ENCODE measurements at places on chromosomes 12 and 14. TPM values are rescaled to one million over a fixed set of nuclear protein-coding genes. Genes with fewer than 3 reads are reported as not detected.

DNA sequence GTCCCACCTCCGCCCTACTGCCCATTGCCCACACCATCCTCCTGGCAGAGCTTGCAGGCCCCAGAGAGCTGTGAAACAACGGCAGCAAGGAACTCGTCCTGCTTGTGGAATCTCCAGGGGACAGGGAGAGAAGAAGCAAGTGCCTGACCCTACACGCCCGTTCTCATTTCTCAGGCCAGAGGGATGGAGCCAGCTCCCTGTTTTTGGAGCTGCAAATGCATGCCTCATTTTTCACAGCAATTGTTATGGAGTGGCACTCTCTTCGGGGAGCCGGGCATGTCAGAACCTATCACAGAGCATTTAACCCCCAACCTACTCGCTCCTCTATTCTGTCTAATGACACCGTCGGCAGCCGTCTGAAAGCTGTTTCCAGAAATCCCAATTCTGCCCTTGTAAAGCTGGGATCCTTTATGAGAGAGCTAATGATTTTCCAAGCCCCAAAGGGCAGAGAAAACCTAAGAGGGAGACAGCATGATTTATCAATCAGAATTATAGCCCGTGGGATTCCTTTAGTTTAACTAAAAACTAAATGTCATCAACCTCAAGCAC lies 222.3 kb upstream of the NOS1 start:
- no peak for DNase-seq

DNA sequence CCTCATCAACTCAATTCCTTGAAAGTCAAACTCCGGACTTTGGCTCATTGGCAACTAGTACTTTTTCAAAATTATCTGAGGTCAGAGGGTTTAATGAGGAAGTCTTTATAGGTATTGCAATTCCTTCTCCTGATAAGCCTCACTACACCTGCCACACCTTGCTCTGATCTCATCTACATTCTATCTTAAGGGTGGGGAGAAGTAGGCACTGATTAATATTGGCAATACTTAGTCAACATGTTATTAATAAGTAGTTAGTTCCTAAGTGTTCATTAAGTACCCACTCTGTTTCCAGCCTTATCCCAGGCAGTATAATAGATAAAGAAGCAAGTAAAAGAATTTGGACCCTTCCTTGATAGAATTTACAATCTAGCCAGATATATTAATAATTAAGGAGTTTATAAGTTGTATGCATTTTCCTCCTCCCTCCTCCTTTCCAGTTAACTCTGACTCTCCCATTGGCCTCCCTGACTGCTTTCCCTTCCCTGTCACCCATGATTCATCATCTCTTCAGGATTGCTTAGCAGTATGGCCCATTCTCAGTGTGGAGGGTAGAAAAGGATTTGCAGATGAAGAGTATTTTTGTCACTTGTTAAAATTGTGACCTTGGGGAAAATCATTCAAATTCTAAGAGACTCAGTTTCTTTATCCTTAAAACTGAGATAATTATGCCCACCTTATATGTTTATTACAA lies 231.0 kb upstream of the ATP2B1 start:
- DNase-seq = no peak

DNA sequence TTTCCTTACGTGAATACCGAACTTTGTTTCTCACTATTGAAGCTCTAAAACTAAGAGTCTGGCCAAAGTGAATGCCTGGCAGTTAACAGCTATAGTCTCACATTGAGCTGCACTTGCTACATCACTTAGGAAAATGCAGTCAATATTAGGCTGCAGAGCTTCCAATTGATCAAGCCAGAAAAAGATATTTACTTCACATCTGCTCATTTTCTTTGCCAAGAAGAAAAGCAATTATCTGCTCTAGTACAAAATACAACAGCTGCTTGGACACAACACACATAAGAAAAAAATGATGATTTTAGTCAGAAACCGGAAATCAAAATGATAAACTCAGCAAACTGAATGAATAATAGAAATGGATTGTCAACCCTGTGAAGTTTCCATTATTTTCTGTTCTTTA lies 45.4 kb downstream of the TMTC1 start:
- DNase-seq = no peak

- DNase-seq = no peak
These were observed 45.1 kb upstream of the MEG3 start for GRCh38 chr14:100780646-100781355.

Gene BTBD6
- total RNA-seq = 54.1 TPM

Gene TAS2R19
- 0.88 TPM for total RNA-seq
